ENCODE measurements at places on chromosomes 1 and 21.

GRCh38 chr1:48595613-48596012, 123.6 kb upstream of the SPATA6 start:
- no peak for DNase-seq

DNA sequence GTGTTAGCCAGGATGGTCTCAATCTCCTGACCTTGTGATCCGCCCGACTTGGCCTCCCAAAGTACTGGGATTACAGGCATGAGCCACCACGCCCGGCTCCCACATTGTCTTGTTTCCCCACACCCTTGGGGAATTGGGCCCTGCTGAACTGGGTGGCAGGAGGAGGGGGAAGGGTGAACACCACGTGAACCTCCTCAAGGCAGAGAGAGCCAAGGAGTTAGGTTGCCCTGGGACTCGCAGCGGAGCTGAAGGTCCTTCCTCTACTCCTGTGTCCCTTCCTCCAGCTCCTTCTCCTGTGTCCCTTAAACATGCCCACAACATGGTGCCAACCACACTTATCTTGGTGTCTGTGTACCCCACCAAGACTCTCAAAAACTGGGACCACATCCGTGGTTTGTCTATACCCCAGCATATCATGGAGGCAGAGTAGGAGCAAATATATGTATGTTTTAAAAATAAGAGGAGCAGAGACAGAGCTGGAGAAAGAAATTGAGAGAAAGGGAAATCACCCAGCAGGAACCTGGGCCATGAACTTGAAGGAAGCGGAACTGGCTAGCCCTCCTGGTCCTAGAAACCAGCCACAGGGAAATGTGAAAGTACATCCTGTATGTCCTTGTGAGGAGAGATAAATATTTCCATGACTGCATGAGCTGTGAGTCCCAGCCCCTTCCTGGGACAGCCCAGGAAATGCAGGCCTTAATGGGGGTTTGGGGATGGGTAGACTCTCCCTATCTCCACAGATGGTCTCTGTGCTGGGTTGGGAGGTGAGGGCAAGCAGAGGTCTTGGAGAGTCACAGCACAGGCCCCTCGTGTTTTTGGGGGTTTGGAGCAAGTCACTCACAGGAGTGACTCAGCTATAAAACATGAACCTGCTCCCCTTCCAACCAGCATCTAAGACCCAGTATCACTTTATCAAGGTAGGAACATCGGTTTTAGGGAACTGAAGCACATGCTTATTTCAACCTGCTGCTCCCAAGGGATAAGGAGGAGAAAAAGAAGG, 9.4 kb upstream of the TAL1 start:
- no peak for DNase-seq

GRCh38 chr1:162701286-162701685, 69.0 kb downstream of the DDR2 start:
- no peak for DNase-seq

- DNase-seq: no peak
These were observed 98.2 kb downstream of the ATP1A1 start for GRCh38 chr1:116471241-116471640.

DNA sequence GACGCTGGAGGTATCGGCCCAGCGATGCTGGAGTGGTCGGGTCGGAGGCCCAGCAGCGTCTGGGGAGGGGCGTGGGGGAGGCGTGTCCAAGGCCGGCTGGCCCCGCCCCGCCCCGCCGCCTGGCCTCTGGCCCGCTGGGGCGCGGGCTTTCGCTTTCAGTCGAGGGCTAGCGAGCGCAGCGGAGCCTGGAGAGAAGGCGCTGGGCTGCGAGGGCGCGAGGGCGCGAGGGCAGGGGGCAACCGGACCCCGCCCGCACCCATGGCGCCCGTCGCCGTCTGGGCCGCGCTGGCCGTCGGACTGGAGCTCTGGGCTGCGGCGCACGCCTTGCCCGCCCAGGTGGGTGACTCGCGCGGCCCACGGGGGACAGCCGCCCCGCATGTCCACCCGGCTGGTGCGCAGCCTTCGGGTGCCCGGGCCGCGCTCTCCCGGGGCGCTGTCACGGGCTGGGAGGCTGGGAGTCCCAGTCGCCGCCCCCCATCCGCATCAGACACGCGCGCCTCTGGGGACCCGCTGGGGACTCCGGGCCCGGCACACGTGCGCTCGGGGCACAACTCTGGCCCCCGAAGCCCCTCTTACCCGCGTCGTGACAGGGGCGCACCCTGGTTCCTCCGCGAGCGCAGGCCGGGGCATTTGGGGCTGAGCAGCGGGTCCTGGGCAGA, at the start of gene TNFRSF1B:
TNFRSF1B (plus strand) TSS at position 158 of the 659 bp plus-strand sequence; CDS start at position 259, 101 bp downstream.
- DNase-seq: peak; percentile 46

DNA sequence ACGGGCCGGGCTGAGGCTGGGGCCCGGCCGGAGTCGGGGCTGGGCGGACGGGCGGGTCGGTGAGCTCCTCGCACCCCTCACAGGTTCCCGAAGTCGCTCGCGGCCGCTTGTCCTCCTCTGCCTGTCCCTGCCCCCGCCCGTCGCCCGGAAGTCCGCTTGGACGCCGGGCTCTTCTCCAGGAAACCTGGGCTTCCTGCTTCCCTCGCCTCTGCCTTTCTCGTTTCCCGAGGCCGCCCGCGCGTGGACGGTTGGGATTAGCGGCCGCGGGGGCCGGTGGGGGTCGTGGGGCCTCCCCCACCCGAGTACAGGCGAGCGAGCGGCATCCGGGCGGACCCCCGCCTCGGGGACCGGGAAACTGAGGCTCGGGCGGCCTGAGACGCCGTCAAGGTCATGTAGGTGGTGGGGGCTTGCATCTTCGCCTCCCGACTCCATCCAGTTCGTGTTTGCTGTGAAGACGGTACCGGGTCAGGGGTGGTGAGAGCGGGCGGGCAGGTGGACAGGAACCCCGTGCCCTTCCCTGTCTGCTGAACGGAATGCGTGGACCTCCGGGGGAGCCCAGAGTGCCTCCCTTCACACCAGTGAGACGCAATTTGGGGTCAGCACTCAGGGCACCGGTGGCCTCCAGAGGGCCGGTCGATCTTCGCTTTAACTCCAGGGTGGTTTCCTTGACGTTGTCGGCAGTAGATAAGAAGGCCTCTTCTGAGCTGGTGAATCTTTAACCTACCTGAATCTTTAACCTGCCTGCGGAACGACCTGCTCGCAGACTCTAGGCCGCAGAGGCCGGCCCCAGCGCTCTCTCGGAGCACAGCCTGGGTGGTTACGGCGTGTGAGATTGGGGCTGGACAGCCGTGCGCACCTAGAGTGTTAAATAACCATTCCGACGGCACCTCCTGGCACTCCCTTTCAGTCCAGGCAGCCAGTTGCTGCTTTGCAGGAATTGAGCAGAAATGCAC, 686 bp downstream of the ARF1 start:
- DNase-seq: no peak

GRCh38 chr1:90580176-90580575, 136.9 kb downstream of the BARHL2 start:
- DNase-seq: no peak

DNA sequence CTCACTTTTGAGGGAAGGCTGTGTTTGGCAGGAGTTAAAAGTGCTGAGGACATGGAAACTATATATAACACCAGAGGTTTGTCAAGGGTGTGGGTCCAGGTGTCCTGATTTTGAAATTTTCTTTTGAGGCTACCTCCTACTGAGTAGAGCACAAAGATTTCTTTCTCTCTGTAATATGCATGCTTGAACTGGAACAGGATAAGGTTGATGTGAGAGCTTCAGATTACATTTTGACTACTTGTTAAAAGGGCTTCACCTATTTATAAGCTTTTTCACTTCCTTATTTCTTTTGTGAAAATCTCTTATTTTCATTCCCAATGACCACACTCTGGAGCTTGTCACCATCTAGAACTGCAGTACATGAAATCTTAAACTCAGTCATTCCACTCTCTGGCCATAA, 59.8 kb upstream of the PLA2G4A start:
- no peak for DNase-seq

DNA sequence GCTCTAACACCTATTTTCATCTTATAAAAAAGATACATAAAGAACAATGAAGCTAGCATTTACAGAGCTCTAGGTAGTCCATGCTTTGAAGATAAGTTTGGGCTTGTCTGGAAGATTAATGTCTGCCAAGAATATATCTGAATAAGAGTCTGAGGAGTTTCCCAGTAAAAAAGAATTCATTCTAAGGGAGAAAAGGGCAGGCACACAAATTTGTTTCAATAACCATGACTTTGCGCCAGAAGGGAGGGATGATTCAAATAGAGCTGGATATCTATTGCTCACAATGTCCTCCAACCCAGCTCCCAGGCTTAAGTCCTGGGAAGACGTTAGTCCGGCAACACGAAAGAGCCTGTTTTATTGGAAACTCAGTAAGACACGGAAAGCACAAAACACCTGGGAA, 9.7 kb upstream of the TTLL7 start:
- no peak for DNase-seq

DNA sequence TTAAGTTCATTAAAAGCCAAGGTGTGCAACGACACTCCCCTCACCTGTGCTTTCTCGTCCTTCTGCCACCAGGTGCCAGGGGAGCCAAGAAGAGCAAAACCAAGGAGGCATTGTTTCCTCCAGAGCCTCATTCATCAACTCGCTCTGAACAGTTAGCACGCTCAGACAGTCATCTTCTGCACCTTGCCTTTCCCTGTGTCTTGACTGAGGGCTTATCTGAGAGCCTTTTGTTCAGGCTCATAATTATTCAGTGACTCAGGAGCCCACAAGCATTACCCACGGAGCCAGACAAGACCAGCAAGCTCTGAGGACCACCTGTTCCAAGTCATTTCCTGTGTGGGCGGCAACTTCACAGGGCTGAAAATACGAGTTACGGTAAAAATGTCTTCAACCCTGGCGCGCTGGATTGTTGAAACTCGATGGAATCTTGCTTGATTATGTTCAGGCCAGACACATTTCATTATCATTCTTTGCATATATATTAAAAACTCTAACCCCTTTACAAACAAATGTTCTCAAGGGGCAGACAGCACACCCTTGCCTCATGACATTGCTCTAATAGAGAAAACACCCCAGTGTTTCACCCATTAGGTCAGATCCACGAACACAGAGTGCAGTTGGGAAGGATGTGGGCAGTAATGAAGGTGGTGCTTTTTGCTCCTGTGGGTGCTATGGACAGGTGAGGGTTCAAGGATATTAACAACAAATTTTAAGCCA, 89.7 kb upstream of the RUNX1 start:
- DNase-seq: peak; percentile 52

DNA sequence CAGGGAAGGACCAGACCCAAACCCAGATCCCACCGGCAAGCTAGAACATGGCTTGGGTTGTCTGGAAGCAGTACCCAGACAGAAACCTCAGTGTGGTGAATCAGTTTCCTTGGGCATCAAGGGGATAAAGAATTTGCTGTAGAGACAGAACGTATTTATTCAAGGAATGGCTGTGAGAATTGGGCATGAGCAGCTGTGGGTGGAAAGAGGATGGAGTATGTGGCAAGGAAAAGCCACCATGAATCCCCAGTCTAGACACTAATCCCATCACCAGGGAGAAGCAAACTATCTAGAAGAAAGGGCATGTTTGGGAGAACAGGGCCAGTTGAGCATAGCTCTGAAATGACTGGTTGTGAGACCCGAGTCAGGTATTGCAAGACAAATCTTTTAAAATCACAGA, 109.2 kb downstream of the TOMM20 start:
- no peak for DNase-seq

- DNase-seq: no peak
These were observed 15.0 kb upstream of the ABCG1 start for GRCh38 chr21:42203936-42204335.

- peak; percentile 37 for DNase-seq
These were observed 529 bp upstream of the PRMT2 start for GRCh38 chr21:46634966-46635323.

- DNase-seq: no peak
These were observed 98.3 kb downstream of the PIGK start for GRCh38 chr1:77120950-77121349.

DNA sequence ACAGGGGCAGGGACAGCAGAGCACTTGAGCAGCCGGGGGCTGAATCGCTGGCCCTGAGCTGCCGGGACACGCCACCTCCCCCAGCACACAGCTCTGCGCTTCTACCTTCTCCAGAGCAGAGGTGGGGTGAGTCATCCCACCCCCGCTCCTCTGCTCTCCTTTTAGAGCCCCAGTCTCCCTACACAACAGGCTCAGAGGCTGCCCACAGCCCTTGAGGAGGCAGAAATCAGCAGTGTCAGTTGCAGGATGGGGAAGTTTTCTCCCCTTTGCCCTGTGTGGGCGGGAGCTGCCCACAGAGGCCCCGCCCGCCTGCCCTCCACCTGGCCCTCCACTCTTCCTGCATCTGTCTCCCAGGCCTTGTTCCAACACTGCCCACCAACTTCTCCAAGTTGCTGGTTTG, 94.6 kb downstream of the STUM start:
- DNase-seq: peak; percentile 59

- DNase-seq: no peak
These were observed 140.2 kb upstream of the FGGY start for GRCh38 chr1:59156526-59157199.

GRCh38 chr21:46662367-46662654, 26.8 kb downstream of the PRMT2 start:
- DNase-seq: no peak

GRCh38 chr1:234315091-234315541, 58.1 kb upstream of the COA6 start:
- DNase-seq: no peak

DNA sequence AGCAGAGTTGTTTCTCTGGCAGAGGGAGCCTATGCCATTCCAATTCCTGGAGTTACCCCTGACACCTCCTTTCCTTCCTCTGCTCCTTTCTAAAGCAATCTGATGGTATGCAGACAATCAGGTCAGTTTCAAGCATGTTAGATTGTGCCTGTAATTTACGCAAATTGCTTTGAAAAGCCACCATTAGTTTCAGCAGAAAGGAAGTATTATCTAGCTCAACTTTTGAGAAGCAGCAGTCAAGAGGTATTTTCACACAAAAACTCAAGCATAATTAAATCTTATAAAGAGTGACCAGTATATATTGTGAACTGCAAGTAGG, 2.2 kb downstream of the ERRFI1 start:
- DNase-seq: no peak

- no peak for DNase-seq
These were observed 46.3 kb downstream of the SKI start for GRCh38 chr1:2274231-2274928.

DNA sequence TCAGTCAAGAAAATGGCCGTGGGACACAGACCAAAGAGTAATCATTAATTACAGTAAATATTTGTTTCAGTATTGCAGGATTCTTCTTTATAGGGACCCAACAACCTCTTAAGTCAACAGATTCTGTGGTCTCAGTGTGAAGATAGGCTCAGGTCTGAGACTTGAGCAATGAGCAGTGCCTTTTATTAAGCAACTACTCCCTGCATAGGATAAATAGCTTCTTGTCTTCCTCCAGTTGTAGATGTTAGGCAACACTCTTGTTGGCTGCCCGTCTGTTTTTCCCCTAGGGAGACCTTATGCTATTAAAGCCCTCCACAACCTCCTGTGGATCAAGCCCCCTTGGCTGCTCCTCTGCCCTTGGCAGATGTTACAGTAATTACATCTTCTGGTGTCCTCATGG, 1.8 kb upstream of the OMA1 start:
- no peak for DNase-seq

Data from stimulated activated CD4-positive, alpha-beta T cell treated with anti-CD3 and anti-CD28 coated beads, TNF-alpha, amount 100 ng/mL, for 48 hours (primary cell).